Activated CD8-positive, alpha-beta T cell treated with anti-CD3 and anti-CD28 coated beads for 36 hours (primary cell): ENCODE measurements at places on chromosomes 4 and X. TPM values are rescaled to one million over a fixed set of nuclear protein-coding genes. Genes with fewer than 3 reads are reported as not detected.

- peaks cover 5% of the 10 kb centered on the region for H3K27me3 ChIP-seq
- peak; percentile 37 for DNase-seq
- H3K4me1 ChIP-seq = peaks cover 18% of the 10 kb centered on the region
- H3K4me3 ChIP-seq = peak overlapping the region; percentile 97
- peaks cover 3% of the 10 kb centered on the region for H3K36me3 ChIP-seq
- peak overlapping the region; percentile 63 for H3K27ac ChIP-seq
These were observed 586 bp downstream of the HERC5 start for GRCh38 chr4:88457307-88458103.

GRCh38 chr4:39021631-39022030 lies 10.6 kb downstream of the TMEM156 start:
- no peak for DNase-seq
- H3K27me3 ChIP-seq = no peaks in the 10 kb centered on the region
- no peak overlapping the region for H3K27ac ChIP-seq

Gene F9
- not detected for total RNA-seq

GRCh38 chrX:125289209-125289608 lies 30.5 kb upstream of the TEX13C start:
- DNase-seq = no peak
- no peaks in the 10 kb centered on the region for H3K36me3 ChIP-seq
- H3K4me1 ChIP-seq = peaks cover 10% of the 10 kb centered on the region
- H3K27ac ChIP-seq = no peak overlapping the region
- H3K27me3 ChIP-seq = no peaks in the 10 kb centered on the region

GRCh38 chrX:129785160-129785947 lies 5.6 kb downstream of the SASH3 start:
- no peak for DNase-seq
- H3K4me1 ChIP-seq = peaks cover 47% of the 10 kb centered on the region
- H3K27me3 ChIP-seq = no peaks in the 10 kb centered on the region
- peaks cover 72% of the 10 kb centered on the region for H3K36me3 ChIP-seq
- H3K27ac ChIP-seq = peak overlapping the region; percentile 87

DNA sequence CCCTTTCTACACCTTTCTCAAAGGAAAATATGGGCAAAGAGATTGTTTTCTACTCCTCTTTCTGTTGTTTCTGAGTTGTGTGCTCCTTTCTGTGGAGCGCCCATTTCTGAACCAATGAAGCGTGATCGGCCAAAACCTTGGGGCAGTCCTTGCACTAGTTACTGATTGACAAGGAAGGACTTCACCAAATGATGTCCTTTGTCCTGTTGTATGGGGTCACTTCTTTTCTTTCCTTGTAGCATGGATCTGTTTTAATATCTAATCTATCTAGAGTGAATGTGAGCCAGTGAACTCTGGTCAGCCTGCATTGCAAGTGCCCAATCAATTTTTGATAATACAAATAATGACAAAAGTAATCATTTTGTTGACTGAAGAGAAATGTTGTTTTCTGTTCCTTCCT lies 94.5 kb downstream of the EGF start:
- DNase-seq = no peak
- H3K4me1 ChIP-seq = peaks cover 2% of the 10 kb centered on the region
- H3K36me3 ChIP-seq = no peaks in the 10 kb centered on the region
- no peak overlapping the region for H3K27ac ChIP-seq

DNA sequence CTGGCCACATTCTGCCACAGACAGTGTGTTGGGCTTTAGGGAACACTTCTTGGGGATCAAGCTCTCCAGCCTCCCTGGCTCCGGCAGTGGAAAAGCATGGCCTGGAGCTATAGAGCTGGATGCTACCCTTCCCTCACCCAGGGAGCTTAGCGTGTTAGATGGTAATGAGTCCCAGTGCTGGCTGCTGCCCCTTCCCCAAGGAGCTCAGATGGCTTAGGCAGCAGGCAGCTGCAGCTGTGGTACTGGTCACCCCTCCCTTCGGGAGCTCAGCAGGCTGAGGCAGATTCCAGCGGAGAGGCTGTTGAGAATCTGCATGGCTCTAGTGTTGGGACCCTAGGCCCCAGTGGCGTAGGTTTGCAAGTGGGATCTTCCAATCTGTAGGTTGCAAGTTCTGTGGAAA lies 19.5 kb downstream of the TMEM144 start:
- no peak overlapping the region for H3K27ac ChIP-seq
- no peaks in the 10 kb centered on the region for H3K27me3 ChIP-seq
- H3K36me3 ChIP-seq = no peaks in the 10 kb centered on the region
- DNase-seq = no peak

Gene HMX1
- total RNA-seq = not detected

DNA sequence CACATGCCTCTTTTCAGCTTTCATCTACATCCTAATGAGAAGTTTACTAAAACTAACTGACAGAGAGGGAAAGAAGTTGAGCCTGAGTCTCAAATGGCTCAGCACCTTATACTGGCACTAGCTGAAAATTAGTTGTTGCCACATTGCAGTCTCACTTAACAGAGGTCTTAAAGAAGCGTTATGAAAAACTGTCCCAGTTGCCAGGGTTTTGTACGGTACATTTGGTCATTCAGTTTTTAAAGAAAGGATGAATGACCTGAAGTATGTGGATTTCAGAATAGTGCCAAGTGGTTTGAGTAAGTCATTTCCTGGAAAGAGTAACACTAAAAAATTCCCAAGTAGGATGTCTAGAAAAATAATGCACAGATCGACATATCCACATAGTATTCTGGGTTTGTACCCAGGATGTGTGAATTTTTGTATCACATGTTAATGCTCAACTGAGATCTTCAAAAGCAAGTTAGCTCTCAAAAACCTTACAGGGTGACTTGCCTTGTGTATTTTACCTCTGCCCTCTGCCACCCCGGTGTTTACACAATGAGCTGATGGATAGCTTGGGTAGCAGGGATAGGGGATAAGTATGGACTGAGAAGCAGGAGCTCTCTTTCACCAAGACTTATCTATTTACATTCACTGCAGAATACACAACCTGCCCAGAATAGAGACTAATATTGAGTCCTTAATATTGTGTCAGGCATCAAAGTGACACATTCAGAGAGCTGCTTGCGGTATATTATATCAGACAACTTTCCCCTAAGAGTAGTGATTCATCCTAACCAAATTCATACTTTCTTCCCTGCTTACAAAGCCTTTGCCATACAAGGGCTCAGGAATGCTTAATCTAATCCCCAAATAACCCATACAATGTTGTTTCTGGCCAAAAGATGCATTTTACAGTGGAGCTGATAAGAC lies 1075.7 kb upstream of the PABPC4L start:
- no peak for DNase-seq
- no peaks in the 10 kb centered on the region for H3K36me3 ChIP-seq
- H3K27ac ChIP-seq = no peak overlapping the region
- H3K27me3 ChIP-seq = no peaks in the 10 kb centered on the region

DNA sequence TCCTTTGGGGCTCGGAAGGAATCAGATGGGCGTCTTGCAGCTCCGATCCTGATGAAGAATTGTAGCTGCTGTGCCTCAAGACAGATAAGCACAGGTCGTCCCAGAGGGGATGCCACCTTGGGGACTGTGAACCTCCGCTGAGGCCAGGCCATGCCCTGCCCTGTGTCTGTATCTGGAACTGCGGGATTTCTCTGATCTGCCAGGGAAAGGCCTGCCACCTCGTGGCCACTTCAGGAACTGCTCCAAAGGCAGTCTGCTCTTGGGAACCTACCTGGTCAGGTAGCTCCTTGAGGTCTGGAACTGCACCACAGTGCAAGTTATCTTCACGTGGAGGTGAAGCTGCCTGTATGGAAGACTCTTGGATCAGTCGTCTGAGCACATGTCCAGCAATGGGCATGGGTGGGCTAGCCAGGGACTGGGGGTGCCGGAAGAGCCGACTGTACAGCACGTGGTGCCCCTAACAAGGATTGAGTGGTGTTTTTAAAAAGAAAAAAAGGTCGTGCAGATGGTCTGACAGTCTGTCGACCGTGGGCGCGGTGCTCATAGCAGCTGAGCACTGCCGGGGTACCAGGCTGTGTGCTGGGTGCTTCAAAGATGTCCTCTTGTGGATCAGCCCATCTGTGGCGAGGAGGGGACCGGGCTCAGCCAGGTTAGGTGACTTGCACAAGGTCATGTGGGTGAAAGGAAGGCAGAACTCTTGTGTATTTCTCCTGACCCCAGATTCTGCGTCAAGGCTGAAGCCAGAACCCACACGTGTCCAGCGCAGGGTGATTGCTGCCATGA lies 3.1 kb upstream of the GRPEL1 start:
- peak overlapping the region; percentile 11 for H3K4me3 ChIP-seq
- H3K36me3 ChIP-seq = peaks cover 17% of the 10 kb centered on the region
- H3K4me1 ChIP-seq = peaks cover 21% of the 10 kb centered on the region

Gene LINC00632
- 0.41 TPM for total RNA-seq

DNA sequence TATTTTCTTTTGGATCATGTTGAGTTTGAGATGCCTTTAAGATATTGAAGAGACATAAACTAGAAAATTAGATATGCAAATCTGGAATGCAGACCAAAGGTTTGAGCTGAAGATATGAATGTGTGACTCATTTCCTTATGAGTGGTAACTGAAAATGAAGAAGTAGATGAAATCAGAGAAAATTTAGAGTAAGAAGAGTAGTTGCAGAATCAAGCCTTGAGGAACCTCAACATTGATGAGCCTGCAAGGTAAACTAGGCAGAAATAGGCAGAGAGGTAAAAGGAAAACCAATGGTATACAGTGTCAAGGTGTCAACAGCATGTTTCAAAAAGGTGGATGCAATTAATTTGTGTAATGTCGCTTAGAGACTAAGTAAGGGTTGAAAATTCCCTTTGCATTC lies 142.8 kb downstream of the MOSPD2 start:
- no peak for DNase-seq
- H3K4me3 ChIP-seq = no peak overlapping the region
- no peaks in the 10 kb centered on the region for H3K4me1 ChIP-seq
- H3K36me3 ChIP-seq = no peaks in the 10 kb centered on the region
- H3K27ac ChIP-seq = no peak overlapping the region

Gene MAMLD1
- total RNA-seq = 2.0 TPM

DNA sequence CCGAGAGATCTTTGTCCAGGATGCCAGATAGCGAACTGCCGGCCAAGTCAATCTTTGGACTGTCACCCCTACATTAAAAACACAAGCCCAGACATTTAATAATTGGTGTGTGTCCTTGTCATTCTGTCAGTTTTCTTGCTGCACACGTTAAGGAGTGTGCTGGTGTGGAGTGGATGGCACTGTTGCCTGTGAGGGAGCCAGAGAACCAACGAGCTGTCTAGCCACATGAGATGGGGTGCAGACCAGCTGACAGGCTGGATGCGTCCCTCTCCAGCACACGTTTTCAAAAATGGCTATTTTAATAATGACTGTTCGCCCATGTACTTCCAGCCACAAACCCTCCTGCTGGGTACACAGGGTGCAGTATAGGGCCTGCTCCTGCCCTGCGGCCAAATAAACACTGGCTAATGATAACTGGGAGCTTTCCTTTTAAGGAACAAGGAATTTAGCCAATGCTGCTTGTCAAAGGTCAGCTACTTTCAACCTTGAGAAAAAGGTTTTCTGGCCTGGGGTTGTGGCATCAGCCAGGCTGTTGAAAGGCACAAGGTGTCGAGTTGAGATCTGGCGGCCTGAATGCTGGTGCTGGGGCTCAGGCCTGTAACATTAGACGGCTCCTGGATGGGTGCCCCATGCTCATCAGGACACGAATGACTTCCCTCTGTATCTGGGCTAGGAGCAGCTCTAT lies 54.0 kb upstream of the MAP3K15 start:
- no peak overlapping the region for H3K4me3 ChIP-seq
- H3K27me3 ChIP-seq = no peaks in the 10 kb centered on the region
- DNase-seq = no peak
- peak overlapping the region; percentile 25 for H3K27ac ChIP-seq
- H3K4me1 ChIP-seq = peaks cover 51% of the 10 kb centered on the region
- peaks cover 35% of the 10 kb centered on the region for H3K36me3 ChIP-seq

- H3K4me3 ChIP-seq = no peak overlapping the region
- H3K4me1 ChIP-seq = no peaks in the 10 kb centered on the region
- no peak overlapping the region for H3K27ac ChIP-seq
These were observed 19.6 kb downstream of the CYP2U1 start for GRCh38 chr4:107950746-107951540.

Gene OSTC
- total RNA-seq = 75.7 TPM

DNA sequence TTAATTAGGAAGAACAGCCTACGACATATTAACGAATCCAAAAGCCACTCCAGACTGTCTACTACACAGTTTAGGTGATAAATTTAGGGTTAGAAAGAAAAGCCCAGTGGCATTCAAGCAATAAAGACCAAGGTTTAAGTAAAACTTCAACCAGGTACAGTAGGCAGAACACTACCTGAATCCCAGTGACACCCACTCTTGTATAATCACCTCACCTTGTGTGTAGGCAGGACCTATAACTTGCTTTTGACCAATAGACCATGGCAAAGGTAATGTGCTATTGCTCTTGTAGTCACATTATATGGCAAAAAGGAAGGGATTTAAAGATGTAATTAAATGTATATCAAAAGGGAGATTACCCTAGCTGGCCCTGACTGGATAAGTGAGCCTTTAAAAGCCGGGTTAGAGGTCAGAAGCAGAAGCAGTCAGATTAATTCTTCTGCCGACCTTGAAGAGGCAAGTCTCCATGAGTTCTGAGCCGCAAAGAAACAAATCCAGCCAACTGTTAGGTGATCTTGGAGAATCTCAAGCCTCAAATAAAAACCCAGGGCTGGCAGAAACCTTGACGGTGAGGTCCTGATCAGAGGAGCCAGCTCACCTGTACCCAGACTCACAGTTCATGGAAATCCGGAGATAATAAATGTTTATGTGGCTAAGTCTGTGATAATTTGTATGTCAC lies 8.8 kb downstream of the FSTL5 start:
- H3K27ac ChIP-seq = no peak overlapping the region
- no peaks in the 10 kb centered on the region for H3K36me3 ChIP-seq
- no peak overlapping the region for H3K4me3 ChIP-seq
- no peak for DNase-seq
- H3K27me3 ChIP-seq = no peaks in the 10 kb centered on the region

GRCh38 chr4:155005395-155006090 lies 202.9 kb upstream of the NPY2R start:
- H3K27me3 ChIP-seq = peaks cover 1% of the 10 kb centered on the region
- DNase-seq = no peak
- H3K4me1 ChIP-seq = peaks cover 2% of the 10 kb centered on the region
- H3K27ac ChIP-seq = no peak overlapping the region
- H3K36me3 ChIP-seq = no peaks in the 10 kb centered on the region

GRCh38 chr4:68906780-68907137 lies 44.8 kb downstream of the UGT2A3 start:
- no peak for DNase-seq
- no peaks in the 10 kb centered on the region for H3K4me1 ChIP-seq
- no peaks in the 10 kb centered on the region for H3K36me3 ChIP-seq
- no peak overlapping the region for H3K4me3 ChIP-seq
- no peaks in the 10 kb centered on the region for H3K27me3 ChIP-seq
- no peak overlapping the region for H3K27ac ChIP-seq

- no peaks in the 10 kb centered on the region for H3K36me3 ChIP-seq
- H3K4me3 ChIP-seq = no peak overlapping the region
- no peak overlapping the region for H3K27ac ChIP-seq
These were observed 6.8 kb downstream of the CLDN2 start for GRCh38 chrX:106927023-106927422.

DNA sequence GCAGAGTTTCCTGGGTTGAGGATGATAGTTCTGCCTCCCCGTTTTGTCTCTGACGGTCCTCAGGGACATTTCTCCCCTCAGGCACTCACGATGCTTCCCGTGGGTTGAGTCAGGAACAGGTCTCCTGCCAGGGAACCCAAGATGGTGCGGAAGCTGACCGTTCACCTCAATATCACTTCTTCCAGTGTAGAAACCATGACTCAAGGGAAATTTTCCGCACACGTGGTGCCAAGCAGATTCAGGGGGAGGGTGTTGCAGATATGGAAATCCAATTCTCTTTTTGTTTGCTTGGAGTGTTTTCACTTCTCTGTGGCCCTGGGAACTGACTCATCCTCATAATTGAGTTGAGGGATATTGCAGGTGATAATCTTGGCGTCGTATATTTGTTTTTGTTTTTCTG lies 46.7 kb downstream of the CXorf49B start:
- H3K36me3 ChIP-seq = no peaks in the 10 kb centered on the region
- no peak overlapping the region for H3K27ac ChIP-seq
- no peaks in the 10 kb centered on the region for H3K4me1 ChIP-seq
- no peaks in the 10 kb centered on the region for H3K27me3 ChIP-seq
- no peak overlapping the region for H3K4me3 ChIP-seq
- DNase-seq = no peak

Gene TEX11
- not detected for total RNA-seq
